HTR-8/SVneo (cell line): ENCODE measurements at places on chromosomes 2 and 18.
A peak's percentile ranks its signal among the peaks of the same experiment; 100 is the strongest.

- DNase-seq: no peak
Measured at GRCh38 chr18:57890266-57890665, 87.2 kb upstream of the ATP8B1 start.

GRCh38 chr2:73268830-73269685 lies 15.2 kb downstream of the FBXO41 start:
- DNase-seq: no peak

- no peak for DNase-seq
Measured at GRCh38 chr2:178191004-178191508, 3.3 kb upstream of the OSBPL6 start.

- DNase-seq: no peak
Measured at GRCh38 chr2:186533717-186534116, 47.7 kb downstream of the ZC3H15 start.

DNA sequence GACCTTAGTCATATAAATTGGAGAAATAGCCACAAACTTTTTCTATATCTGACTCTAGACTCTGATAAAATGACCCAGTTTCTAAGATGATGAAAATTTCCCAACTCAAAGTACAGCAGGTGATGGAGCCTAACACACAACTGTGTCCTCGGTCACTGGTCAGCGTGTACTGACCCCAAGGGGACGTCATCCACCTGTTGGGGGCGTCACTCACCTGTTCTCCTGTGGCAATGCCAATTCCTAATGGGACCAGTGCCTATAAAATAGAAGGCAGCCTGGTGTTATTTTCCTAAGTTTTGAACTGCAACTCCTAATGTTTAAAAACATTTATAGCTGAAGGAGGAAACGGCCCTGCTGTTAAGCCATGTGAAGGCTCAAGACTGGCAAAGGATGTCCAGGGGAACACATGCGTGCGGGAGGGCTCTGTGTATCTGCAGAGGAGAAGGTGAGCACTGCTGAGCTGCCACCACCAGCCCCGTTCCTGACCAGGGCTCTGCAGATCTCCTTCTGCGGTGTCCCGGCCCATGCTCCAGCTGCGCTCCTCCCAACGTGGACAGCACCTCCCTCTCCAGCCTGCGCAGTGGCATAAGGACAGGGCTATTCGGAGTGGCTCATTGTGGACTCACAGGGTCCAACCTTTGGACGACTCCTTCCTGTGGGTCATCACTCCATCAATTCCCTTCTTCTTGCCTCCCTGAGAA lies 21.2 kb downstream of the TYMS start:
- DNase-seq: no peak

DNA sequence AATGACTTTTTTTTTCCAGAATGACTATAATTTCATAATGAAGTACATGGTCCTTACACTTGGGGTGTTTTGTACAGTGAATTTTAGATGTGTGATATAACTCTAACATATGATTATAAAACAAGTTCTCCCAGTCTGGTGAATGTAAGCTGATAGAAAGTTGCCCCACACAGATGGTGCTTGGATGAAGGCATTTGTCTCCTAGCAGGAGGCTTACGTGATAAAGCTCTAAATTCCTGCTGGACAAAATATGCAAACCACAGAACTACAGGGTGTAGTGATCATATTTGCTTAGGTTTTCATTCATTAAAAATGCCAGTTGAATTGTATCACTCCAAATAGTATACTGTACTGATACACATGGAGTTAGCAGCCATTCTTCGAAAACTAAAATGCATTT lies 85.5 kb downstream of the DSC3 start:
- DNase-seq: no peak

DNA sequence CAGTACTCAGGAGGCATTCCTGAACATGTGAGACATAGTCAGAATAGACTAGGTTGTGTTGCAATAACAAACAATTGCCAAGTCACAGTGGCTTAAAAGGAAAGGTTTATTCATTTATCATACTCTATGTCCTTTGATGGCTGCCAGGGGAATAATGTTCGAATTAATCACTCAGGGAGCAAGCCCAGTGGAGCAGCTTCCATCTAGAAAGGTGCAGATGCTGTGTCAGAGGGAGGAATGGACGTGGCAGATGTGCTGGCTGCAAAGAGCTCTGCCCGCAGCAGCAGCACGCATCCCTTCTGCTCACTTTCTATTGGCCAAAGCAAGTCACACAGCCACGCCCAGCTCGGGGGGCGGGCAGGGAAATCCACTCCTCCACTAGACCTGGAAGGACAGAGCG lies 105.9 kb upstream of the AQP4 start:
- no peak for DNase-seq

- peak; percentile 55 for DNase-seq
Measured at GRCh38 chr2:104872866-104873688, 19.2 kb downstream of the POU3F3 start.

DNA sequence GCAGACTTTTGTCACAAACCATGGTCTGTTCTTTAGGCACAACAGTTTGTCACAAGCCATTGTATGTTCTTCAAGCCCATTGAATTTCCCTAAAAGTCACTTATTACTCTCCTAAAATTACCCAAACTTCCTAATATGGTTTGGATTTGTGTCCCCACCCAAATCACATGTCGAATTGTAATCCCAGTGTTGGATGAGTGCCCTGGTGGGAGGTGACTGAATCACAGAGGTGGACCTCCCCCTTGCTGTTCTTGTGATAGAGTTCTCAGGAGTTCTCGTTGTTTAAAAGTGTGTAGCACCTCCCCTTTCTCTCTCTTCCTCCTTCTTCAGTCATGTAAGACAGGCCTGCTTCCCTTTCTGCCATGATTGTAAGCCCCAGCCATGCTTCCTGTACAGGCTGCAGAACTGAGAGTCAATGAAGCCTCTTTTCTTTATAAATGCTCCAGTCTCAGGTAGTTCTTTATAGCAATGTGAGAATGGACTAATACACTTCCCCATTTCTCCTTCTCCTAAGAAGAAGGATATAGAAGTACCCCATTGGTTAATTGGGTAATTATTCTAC lies 11.2 kb upstream of the GYPC start:
- DNase-seq: no peak

- DNase-seq: no peak
Measured at GRCh38 chr2:101622210-101623030, 75.1 kb upstream of the MAP4K4 start.

- DNase-seq: no peak
Measured at GRCh38 chr2:28627722-28628480, 123.7 kb upstream of the PPP1CB start.

- DNase-seq: no peak
Measured at GRCh38 chr2:184125867-184126266, 472.5 kb upstream of the ZNF804A start.

DNA sequence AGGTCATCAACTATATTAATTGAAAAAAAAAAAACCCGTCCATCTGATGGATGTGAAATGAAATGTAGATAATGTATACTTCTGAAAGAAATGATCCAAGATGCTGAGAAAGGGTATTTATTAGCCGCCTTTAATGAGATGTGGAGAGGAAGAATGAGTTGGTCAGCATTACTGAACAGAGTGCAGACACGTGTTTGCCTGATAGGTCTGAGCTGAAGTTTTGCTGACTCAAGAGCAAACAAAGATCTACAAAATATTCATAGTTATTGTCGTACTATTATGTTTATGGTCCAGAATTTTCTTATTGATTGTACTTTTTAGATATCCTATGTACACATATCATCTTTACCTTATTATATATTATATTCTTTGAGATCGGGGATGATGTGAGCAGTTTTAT lies 235.3 kb downstream of the RDH14 start:
- no peak for DNase-seq

DNA sequence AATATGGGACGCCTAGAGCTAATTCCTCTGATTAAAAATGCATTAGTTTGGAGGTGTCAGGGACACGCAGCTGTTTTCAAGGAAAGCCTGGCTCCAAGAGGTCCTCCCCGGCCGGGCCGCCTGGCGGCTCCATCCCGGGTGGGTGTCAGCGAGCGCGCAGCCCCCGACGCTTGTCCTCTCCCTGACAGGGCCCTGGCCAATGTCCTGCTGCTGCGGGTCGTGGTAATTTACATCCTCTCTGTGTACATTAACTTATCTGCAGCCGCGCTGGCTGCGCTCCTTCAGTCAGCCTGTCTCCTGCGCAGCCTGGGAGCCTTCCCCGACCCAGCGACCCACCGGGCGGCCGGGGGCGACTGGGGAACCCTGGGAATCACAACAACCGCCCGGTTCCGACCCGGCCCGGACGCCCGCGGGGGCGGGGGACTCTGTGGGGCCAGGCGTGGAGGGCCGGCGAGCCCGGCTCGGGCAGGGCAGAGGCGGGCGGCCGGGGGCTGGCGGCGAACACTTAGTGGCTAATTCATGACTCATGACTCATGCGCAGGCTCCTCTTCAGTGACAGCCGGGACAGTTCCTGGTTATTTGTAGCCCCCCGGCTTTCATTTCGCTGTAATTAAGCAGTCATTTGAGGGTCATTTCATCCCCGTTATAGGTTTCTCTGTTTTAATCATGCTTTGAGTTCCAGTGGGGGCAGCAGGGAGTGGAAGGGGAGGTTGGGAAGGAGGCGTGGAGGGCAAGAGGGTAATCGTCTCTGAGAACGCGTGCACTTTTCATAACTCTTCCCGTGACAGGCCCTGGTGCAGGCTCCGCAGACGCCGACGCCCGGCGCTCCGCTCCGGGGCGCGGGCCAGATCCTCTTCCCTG lies 141.9 kb upstream of the CTAGE1 start:
- DNase-seq: peak; percentile 53

GRCh38 chr2:190685333-190685732 lies 36.5 kb downstream of the NAB1 start:
- no peak for DNase-seq

DNA sequence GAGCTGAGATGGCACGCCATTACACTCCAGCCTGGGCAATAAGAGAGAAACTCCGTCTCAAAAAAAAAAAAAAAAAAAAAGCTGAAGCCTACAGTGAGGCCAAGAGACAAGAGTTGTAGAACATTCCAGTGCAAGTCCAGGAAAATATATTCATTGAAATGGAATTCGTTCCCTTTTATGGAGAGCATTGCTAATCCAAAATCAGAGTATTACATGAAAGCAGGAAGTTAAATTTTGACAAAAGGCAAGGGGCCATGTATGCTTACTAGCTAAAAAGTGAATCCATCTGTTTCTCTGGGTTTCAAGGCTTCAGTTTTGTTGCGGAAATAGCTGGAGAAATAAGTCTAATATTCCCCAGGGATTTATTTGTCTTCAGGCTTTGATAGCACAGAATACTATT lies 471.7 kb downstream of the THSD7B start:
- DNase-seq: no peak

GRCh38 chr2:220220009-220220408 lies 592.6 kb downstream of the SLC4A3 start:
- DNase-seq: no peak

GRCh38 chr18:10213526-10213925 lies 240.9 kb upstream of the APCDD1 start:
- no peak for DNase-seq

DNA sequence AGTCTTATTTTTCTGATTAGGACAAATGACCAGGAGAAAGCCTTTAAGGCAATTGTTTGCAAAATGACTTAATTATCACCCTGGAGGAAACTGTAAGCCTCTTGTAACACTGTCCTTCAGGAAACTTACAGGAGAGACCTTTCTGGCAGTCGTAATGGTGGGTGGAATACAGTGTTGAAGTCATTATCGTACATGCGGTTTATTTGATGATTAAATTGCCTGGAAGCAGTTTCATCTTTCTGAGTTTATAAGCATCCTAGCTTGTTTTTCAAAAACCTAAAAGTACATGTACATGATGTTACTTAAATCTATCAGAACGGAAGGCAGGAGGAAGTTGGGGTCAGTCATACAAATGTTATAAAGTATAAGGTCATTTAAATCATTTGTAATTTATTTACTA lies 86.2 kb upstream of the RAB27B start:
- no peak for DNase-seq

GRCh38 chr2:47004905-47005495 lies 89.4 kb upstream of the MCFD2 start:
- DNase-seq: no peak

DNA sequence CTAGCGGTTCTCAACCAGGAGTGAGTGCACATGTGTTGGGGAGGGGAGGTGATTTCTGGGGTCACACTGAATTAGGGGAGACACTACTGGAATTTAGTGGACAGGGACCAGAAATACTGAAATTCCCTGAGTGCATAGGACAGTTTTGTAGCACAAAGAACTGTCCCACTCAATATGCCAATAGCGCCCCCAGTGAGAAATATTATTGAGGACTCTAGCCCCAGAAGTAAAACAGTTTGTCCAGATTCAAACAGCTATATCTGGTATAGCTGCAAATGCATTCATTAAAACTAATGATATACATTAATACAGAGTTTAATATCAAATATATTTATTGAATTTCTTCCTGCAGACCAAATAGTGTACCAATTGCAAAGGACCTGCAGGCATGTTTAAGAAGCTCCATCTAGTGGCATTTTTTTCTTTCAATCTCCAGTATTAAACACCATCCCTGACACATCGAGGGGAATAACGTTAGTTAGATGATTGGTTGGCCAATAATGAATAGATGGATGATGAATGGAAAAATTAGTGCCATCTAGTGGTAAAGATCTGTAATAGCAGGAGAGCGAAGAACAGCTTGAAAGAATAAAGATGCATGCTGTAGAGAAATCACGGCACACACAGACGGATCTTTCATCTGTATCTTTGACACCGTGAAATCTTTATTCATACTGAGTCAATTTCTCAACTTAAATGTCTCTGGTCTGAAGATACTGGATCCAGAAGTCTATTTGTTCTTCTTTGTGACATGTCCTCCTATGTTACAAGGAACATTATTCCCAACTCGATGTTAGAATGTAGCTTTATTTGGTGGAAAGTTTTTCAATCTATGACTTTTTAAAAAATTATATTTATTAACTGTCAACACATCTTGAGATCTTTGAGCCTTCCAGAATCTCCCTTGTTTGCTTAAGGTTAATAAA lies 62.5 kb downstream of the DHRS9 start:
- peak; percentile 32 for DNase-seq

GRCh38 chr2:192539306-192539705 lies 344.6 kb upstream of the TMEFF2 start:
- DNase-seq: no peak

GRCh38 chr2:155379494-155379893 lies 681.0 kb downstream of the KCNJ3 start:
- no peak for DNase-seq

DNA sequence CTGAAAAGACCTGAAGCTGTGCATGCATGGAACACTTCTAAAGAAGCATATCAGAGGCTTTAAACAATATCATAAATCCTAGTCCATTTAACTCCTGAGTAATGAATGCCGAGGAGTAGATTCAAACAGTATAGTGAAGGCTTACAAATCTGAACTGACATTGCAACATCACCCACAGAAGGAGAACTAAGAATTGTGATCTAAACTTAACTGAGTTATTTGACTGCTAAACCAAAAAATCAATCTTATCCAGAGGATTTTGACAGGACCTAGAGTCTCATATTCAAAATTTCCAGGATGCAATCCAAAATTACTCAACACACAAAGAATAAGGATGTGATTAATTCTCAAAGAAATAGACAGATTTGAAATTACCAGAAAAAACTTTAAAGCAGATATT lies 181.0 kb downstream of the SLC39A10 start:
- DNase-seq: no peak

DNA sequence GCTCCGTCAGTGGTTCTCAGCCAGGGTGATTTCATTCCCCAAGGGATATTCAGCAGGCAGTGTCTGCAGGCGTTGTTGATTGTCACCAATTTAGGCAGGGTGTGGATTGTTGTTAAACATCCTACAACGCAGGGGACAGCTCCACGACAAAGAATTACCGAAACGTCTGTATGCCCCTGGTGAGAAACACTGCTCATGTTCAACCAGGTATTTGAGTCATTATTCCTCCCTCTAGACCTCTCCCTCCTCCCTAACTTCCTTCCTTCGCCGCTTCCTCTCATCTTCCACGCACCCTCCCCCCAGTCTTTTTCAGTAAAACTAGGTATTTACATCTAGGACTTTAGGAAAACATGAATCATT lies 50.8 kb downstream of the NCK2 start:
- DNase-seq: no peak

GRCh38 chr2:66553370-66553769 lies 118.4 kb downstream of the MEIS1 start:
- DNase-seq: no peak
